ENCODE measurements at places on chromosomes 4 and X.
A peak's percentile ranks its signal among the peaks of the same experiment; 100 is the strongest.

DNA sequence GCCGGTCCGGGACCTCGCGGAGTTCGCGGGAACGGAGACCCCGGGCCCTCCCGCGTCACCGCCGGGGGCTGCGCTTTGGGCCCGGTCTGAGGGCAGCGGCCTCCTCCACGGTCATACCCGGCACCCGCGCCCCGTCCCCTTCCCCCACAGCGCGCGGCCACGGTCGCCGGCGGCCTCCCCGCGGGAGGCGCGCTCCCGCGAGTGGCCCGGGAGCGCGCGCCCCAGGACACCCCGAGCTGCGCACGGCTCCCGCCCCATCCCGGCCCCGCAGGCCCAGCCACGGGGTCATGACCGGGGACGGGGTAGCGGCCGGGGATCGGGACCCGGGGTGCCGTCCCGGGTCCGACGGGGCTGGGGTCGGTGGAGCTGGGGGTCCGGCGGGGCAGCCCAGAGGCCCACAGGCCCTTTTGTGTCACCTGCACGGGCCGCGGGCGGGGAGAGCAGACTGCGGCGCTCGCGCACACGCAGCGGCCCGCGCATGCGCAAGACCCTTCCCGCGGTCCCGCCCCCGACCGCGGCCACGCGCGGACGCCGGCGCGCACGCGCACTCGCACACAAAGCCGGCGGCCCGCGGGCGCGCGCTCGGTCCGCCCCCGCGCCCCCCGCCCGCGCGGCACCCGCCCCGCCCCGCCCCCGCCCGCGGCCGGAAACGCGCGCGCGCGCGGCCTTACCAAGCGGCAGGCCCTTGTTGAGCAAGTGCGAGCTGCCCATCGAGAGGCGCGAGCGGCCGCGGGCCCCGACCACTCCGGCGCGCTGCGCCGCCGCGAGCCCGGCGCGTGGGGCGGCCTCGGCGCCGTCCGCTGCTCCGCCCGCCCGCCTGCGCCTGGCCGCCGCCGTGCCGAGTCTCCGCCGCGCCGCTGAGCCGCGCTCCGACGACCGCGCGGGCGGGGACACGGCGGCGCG lies at the start of gene CTBP1:
Gene CTBP1, minus strand, starts transcription at position 886 of the 903 bp plus-strand sequence. CDS start 7,799 bp downstream, outside the sequence.
- peak; percentile 79 for DNase-seq

DNA sequence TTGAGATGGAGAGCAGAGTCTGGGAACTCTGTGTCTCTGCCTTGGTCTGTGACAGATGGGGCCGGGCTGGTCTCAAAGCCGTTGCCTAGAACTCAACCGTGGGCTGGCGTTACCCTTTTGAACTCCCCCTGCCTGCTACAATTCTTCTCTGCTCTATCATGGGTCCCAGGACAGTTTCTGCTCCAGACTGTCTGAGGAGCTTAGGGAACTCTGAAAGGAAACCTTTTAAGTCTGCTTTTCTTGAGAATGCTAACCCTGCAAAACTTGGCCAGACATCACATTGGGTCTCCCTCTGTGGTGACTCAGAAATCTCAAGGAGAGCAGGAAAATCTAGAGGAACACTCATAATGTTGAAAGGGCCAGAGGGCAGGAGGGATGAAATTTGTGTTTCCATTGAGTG lies 240.6 kb downstream of the CBR4 start:
- DNase-seq = no peak

- no peak for DNase-seq
These were observed 119.0 kb upstream of the BMP3 start for GRCh38 chr4:80911458-80911857.

DNA sequence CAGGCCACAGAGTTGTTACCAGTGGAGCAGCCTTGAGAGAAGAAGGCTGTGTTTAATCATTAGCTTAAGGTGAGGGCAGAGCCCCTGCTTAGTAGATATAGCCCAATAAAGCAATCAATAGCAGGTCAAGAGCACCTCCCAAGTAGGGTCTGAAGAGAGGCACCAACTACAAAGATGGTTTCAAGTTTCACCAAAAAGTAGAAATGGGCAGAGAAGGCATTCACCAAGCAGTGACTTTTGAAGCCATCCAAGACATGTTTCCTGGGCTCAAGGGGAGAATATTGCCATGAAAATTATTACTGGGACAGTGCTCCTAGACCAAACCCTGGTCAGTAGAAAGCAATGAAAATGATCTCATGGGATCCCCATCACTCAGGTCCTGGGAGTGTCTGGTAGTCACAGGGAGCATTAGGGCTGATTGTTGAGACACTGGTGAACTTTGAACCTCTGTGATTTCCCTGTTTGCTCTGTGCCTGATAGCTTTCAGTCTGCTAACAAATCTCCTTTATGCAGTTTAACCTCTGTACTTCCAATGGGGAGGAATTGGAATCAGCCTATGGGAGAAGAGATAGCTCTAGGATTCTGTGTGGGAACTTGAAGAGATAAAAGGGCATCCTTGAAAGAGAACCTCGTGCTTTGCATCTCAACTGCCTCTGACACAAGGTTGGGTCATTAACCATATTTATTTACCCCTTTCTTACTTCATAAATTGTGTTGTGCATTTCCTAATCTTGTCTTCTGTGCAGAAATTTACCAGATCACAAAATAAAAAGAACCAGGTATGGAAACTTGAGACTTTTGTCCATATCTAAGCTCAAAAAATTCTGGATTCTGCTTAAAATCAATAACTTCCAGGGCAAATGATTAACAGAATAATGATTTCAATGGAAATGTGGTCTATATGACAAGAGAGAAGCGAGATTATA lies 9.3 kb upstream of the OTC start:
- no peak for DNase-seq

GRCh38 chr4:15542760-15543159 lies 73.1 kb downstream of the CC2D2A start:
- no peak for DNase-seq

DNA sequence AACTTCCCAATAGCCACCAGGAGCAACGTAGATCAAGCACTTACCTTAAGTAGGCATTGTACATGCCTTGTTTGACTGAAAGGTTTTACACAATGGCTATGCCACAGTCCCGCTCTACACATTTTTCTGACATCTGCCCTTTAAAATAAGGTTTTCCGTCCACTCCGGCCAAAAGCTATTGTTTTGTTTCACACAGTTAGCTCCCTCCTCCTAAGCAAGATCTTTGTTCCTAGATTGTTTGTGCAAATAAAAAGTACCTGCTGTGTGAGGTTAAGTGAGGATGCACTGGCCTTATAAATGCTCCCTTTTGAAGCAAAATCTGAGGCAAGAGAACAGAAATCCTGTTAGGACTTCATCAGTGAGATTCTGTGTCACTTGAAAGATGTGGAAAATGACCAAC lies 11.8 kb downstream of the SCD5 start:
- DNase-seq = no peak

- no peak for DNase-seq
These were observed 13.6 kb upstream of the MAGED4B start for GRCh38 chrX:52082578-52082977.

Measured in glutamatergic neuron (in vitro differentiated cells).